ENCODE measurements at places on chromosomes 12 and 14.

DNA sequence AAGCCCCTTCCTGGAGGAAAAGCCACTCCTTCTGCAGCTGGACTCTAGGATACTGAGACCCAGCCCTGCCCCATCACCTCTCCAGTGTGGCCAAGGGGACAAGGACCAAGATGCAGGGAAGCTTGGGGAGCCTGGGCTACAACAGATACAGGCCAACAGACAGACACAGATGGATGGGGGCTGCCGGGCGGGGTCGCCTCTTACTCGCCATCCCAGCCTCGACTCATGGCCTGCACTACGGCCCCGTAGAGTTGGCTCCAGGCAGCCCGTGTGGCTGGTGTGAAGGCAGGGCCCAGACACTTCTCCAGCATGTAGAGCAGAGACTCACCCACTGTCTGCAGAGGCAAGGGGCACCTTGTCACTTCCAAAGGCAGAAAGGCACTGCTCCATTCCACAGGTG lies 4.7 kb downstream of the NGB start:
- DNase-seq, result no peak

DNA sequence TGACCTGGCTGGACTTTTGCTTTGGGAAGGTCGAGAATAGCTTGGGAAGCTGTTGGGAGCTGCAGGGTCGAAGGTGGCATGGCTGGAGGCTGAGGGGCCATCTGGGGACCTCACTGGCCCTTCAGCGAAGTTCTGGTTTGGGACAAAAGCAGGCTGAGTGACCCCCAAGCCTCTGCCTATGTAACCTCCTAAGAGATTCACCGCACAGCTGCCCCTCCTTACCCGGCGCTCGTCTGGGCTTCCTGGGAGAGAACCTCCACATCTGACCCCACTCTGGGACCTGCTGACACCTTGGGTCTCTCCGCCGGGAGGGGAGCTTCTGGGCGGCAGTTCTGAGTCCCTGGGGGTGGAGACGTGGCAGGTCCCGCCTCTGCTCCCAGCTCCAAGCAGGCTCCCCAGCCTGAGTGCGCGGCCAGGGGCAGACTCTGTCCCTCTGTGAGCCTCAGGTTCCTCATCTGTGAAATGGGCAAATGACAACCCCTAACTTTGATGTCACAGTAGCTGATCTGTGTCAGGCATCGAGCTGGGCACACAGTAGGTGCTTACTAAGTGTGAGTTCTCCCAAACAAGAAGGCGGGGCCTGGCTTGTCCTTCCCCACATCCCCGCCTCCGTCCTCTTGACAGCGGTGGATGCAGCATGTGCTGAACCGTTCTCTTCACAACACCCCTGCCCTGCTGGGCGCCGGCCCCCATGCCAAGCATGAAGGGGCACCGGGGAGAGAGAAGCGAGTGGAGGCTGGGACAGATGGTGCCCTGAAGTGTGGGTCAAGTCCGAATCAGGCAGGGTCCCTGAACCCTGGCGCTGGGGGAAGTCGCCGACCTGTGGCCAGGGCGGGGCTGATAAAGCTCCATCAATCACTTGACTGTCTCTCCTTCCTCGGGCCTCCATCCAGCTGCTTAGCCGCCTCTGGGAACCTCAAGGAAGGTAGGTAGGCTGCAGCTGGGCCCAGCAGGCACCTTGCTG lies 3.8 kb downstream of the EXOC3L4 start:
- no peak for DNase-seq

DNA sequence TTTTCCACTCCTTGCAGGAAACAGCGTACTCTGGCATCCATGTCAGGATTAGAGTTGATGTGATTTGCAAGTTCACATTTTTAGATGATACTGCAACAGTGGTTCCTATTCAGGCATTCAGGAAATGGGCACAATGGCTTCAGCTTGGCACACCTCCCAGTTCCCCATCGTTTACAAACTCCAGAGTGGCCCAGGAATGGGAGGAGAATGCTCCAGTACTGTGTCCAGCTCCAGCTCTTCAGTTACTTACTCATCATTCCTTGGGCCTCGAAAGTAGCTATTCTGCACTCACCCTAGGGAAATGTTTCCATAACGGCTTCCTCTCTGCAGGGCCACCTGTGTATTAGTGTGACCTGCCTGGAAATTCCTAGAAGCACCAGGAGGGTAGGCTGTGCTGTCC lies 239.7 kb upstream of the RGS6 start:
- DNase-seq, result no peak

DNA sequence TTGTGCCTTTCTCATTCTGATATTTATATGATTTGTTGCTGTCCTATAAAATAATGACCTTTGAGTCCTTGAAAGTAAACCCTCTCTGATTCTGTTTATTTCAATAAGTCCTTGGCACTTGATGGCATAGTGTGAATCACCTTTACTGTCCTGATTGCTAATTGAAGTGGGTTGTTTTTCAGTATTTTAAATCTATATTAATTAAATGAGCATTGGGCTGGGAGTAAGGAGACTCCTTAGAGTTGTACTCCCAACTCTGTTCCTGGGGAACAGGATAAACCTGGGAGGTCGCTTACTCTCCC lies 235.7 kb downstream of the EGLN3 start:
- no peak for DNase-seq

DNA sequence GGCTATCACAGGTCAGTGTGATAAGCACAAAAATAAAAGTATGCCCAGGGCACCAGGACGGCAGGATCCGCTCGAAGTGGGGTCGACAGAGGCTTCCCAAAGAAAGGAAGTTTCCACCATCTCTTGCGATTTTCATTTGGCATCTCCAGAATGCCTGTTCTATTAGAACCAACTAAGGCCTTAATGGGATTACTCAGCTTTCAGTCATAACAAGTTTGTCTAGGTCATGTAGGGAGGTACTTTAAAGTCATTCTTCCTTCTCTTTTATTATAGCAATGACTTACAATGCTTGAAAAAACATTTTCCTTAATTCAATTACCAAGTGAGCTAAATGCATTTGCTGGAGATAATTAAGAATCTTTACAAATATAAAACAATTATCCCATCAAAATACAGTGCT lies 83.6 kb upstream of the DIO3 start:
- DNase-seq, result no peak

GRCh38 chr14:30657606-30658163 lies 35.6 kb downstream of the SCFD1 start:
- no peak for DNase-seq

Measured in stimulated activated CD4-positive, alpha-beta T cell treated with anti-CD3 and anti-CD28 coated beads, Interleukin-4, amount 100 ng/mL, for 4 hours (primary cell).